ENCODE measurements at places on chromosomes 4 and X. TPM values are rescaled to one million over a fixed set of nuclear protein-coding genes. Genes with fewer than 3 reads are reported as not detected.

- no peak for DNase-seq
Observed at GRCh38 chr4:150972592-150972991, 42.5 kb downstream of the LRBA start.

- no peak for DNase-seq
Observed at GRCh38 chrX:37677765-37678164, 7.8 kb upstream of the XK start.

- no peak for DNase-seq
Observed at GRCh38 chr4:45951153-45951552, 172.7 kb downstream of the GABRG1 start.

DNA sequence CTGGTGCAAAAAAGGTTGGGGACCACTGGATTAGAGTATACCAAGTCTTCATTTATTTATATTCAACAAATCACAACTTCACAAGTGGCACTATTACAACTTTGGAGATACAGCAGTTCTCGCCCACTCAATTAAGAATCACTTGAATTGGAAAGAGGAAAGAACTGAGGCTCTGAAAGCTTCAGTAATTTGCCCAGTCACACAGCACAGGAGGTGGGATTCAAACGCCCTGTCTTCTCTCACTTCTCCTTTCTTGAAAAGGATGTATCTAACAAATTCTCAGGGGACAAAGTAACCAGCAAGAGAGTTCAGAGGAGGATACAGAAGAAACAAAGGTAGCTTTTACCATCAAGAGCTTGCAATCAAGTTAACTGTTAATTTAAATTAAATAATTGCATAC is 12.4 kb downstream of the SMIM14 start:
- no peak for DNase-seq

DNA sequence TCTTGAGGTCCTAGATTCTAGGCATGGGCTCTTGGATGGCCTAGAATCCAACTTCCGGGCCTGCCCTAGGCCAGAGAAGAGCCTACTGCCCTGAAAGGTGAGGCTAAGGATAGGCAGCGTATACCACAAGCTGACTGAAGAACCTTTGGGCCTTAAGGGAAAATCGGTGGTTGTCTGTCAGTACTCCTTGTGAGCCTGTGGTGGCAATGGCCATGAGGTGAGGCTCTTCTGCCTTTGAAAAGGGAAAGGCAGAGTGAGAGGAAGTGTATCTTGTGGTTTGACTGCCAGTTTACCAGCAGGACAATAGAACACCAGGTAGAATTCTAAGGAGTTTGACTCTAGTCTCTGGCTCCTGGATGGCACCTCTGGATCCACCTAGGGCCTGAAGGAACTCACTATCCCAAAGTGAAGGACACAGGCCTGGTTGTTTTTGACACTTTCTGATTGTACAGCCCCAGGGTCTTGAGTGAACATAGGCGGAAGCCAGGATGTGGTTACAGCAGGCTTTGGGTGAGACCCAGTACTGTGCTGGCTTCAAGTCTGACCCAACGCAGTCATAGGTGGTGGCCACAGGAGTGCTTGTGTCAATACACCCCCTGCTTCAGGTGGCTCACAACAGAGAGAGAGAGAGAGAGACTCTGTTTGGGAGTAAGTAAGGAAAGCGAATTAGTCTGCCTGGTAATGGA is 20.9 kb downstream of the ITIH6 start:
- no peak for DNase-seq

DNA sequence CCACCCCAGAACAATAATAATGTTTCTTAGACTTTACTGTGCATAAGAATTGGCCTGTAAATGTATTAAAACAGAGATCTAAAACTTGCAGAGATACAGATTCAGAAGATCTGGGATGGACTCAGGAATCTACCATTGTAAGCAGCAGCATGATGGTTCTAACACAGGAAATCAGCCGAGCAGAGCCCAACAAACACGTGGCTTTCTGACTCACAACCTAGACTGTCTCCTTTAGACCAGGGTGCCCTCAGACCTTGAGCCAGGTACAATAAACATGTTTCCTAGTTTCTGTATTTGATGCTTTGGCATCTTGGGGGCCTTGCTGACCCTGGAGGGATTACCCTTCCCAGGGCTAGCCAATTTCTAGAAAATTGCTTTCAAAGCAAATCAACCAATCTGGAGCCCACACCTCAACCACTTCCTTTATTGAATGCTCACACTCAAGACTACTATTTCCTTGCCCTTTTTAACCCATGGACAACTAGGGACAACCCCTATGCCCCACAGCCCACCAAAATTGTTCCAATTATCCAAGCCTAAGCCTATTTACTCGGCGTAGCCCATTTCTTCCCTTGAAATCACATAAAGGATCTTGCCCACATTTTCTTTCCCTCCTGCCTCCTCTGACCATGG is 80.5 kb downstream of the TBC1D9 start:
- no peak for DNase-seq

DNA sequence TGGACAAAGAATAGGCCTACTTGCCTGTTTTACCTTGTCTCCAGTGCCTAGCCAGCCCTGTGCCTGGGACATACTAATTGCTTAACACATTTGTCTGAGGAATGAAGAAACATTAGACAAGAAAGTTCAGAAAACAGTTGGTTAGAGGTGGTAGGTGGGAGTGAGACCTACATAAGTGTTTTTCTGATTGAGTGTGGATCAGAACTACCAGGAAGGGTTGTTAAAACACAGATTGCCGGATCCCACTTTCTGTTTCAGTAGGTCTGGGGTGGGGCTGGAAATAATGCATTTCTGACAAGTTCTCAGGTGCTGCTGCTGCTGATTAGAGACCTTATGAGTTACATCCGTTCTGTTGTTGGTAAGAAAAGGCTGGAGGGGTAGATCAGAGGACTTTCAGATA is 5.7 kb upstream of the JADE1 start:
- DNase-seq = no peak

GRCh38 chrX:96683997-96684338 is 674 bp upstream of the DIAPH2 start:
- peak; percentile 48 for DNase-seq

DNA sequence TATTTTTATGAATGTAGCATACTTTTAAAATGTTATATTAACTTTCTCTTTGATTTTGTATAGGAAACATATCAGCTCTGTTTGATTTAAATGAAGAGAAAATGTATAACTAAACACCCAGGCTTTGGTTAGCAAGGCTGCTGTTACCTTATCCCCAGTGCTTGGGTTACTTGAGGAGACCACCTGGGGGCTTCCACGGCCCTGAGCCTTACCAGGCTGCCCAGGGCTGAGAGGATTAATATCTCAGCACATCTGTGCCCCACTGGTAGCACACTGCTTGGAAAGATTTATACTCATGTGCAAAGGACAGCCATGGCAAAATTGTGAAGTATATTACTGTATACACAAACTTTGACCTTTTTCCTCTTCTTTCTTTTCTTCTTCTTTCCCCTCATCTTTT is 752.9 kb downstream of the RAPGEF2 start:
- no peak for DNase-seq

GRCh38 chr4:166341992-166342391 is 469.0 kb downstream of the TLL1 start:
- no peak for DNase-seq

DNA sequence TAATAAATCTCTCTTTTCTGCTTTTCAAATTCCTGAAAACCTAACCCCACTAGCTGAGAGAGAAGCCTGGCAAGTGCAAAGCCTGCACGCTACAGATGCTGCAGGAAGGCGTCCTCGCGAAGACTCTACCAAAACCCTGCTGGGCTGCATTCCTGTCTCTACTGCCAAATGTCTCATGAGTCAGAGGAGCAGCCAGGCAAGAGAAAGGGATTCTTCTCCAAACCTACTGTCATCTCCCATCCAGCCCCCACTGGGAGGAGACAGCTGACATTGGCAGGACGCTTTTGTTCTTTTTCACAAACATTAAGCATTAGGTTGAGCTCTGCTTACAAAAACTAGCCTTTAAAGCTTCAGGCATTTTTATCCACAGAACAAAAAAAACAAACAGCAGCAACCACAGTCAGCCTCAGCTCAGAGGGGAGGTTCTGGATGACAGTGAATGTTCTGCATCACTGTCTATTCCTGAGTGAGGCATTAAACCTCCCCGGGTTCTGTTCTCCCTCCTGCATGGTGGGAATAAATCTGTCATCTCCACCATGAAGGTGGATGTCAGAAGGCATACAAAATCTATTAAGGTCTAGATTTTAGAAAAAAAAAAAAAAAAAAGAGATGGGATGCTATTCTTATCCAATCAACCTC is 18.0 kb downstream of the CRMP1 start:
- peak; percentile 13 for DNase-seq

DNA sequence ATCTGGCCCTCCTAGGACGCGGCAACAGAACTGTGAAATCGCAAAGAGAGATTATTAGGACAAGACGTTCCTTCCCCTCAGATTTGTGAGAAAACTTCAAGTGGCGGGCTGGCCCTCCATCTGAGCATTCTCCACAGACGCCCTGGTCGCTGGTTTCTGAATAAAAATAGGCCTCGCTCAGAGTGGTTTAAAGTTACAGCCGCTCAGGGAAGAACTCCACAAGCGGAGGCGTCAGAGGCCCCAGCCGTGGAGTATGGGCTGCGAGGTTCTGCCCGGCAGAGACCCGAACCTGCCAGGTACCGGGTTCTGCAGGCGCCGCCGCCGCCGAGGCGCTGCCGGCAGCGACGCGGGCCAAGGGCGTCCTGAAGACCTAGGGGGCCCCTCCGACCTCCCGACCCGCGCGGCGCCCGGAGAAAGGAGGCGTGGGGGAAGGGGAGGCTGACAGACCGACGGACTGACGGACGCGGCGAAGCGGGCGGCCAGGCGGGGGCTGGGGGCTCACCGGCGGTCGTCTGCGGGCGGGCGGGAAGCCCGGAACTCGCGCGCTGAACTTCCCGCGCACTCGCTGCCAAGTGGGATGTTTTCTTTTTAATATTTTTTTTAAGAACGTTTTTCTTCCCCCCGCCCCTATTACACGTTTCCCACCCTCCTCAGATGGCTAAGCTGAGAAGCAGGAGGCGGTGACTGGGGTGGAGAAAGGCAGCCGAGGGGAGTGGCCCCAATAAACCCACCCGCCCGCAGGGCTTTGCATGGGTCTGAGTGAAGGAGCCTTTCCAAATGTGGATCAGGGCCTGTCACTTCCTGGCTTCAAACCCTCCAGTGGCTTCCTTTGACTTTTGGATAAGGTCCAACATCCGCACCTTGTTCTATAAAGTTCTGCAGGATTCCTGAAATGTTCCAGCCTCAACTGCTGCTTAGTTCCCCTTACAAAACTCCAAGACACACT is at the start of gene PABPC4L:
Gene PABPC4L (minus strand): TSS at position 574 of the 946 bp plus-strand sequence. CDS start 770 bp downstream, outside the sequence.
- no peak for DNase-seq

GRCh38 chr4:167966143-167966542 is 126.2 kb upstream of the ANXA10 start:
- DNase-seq = no peak

DNA sequence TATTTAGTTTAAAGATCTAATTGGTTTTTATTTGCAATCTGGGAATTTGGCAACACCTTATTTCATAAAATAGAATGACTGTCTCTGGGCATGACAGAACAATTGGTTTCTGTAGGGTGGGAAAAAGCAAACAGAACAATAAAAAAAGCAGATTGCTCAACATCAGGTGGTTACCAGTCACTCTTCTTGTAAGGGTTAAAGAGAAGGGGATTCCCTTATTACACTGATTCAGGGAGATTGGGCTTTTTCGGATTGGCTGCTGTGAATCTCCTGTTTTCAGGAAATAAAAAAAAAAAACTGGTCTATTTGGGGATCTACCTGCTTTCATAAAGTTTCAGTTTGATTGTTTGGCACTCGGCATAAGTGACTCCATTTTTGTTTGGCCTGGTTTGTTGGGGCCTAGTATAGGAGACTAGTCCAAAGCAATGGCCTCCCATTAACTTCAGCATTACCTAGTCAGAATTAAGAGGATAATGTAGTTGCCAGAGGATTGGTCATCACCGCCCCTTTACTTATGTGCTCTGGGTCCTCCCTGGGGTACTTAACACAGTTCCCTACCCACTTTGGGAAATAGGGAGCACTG is 380.5 kb downstream of the IDS start:
- DNase-seq = no peak

- DNase-seq = no peak
Observed at GRCh38 chr4:142324572-142324971, 521.5 kb downstream of the INPP4B start.

- DNase-seq = no peak
Observed at GRCh38 chr4:99878604-99879003, 15.6 kb downstream of the LAMTOR3 start.

DNA sequence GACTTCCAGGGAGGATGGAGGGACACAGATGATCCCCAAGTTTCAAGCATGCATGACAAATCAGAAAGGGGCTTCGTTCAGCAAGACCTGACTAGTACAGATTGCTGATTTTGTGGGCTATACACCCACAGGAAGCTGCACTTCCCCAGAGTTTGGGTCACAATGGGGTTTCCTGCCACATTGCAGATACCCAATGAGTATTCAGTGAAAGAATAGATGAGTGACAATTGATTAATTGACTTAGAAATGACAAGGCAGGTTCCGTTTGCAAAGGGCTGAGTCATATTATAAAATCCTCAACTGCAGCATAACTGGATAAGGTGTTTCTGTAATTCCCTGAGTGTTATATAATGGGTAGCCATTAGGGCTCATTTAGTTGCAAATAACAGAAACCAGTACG is 146.6 kb upstream of the TBL1X start:
- no peak for DNase-seq

GRCh38 chrX:24988314-24988713 is 27.5 kb downstream of the ARX start:
- no peak for DNase-seq

- DNase-seq = no peak
Observed at GRCh38 chrX:11784543-11784942, 26.5 kb downstream of the MSL3 start.

DNA sequence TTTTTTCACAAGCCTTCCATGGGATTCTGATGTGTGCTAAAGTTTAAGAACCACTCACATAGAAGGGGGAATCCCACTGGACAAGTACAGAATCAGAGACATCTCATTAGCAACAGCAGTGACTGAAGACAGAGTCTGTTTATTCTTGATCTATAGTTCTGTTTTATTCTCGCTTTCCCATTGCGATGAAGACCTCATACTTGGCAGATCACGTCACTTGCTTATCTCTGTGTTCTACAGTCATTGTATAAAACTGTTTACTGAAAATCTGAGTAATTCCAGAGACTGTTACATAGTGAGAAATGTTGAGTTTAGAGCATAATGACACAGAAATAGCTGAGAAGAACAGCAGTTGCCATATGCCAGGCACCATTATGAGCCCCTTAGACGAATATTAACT is 185.5 kb downstream of the PTTG2 start:
- DNase-seq = no peak

TMEM31 gene
- total RNA-seq = not detected

CXCL3 gene
- total RNA-seq = 1.1 TPM

NPFFR2 gene
- not detected for total RNA-seq

YY2 gene
- total RNA-seq = 1.4 TPM

ACE2 gene
- total RNA-seq = not detected

KIT gene
- 0.48 TPM for total RNA-seq

DCAF4L1 gene
- total RNA-seq = not detected

TGIF2LX gene
- not detected for total RNA-seq

PLXNB3 gene
- 3.8 TPM for total RNA-seq

CNGA1 gene
- not detected for total RNA-seq

Measured in RPMI7951 (cell line).